Cortex of kidney (tissue), 1 donor: ENCODE measurements at places on chromosomes 12 and 14.

- no peak for DNase-seq
These were observed 8.1 kb downstream of the LPAR5 start for GRCh38 chr12:6627616-6628015.

DNA sequence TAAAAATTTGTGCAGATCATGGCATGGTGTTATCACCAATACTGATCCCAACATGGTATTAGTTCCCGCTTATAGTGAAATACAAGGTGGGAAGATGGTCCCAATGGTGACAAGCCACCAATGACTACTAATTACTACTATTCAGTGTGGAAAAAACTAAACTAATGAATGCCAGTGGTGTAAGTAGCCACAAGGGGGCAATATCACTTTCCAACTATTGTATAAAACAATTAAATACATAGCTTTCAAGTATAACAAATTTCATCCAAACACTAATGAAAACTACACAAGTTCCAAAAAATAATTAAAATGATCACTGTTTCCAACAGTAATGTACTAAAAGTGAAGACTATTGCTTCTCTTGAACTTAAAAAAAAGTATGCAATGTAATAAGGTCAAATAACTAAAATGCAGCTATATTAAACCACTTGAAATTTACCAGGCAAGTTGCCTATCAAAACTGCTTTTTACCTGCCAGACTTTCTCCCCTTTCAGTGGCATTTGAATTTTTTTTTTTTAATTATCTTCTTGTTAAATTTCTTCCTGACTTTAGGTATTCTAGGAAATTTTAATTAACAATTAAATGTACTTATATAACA is 58.0 kb downstream of the PAPLN start:
- DNase-seq, result no peak

DNA sequence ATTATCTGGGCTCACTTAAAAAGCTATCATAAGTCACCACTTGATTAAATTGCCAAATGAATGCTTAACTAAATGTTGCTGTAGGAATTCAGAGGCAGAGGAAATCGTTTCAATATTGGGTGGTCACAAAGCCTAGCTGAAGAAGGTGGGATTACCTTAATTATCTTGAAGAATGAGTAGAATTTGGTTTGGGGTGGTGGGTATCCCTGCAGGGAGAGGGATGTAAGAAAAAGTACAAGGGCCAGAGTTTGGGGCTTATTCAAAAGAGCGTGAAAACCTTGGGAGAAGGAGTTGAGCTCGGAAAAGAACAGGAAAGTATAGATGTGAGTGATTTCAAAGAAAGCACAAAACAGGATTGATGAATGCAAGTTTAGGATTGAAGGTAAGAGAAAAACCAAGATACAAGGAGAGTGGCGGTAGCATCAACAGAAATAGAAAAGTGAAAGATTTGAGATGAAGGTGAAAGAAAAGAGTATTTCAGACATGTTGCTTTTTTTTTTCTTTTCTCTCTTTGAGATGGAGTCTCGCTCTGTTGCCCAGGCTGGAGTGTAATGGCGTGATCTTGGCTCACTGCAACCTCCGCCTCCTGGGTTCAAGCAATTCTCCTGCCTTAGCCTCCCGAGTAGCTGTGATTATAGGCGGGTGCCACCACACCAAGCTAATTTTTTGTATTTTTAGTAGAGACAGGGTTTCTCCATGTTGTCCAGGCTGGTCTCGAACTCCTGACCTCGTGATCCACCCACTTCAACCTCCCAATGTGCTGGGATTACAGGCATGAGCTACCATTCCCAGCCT is 1.7 kb downstream of the BRMS1L start:
- no peak for DNase-seq

DNA sequence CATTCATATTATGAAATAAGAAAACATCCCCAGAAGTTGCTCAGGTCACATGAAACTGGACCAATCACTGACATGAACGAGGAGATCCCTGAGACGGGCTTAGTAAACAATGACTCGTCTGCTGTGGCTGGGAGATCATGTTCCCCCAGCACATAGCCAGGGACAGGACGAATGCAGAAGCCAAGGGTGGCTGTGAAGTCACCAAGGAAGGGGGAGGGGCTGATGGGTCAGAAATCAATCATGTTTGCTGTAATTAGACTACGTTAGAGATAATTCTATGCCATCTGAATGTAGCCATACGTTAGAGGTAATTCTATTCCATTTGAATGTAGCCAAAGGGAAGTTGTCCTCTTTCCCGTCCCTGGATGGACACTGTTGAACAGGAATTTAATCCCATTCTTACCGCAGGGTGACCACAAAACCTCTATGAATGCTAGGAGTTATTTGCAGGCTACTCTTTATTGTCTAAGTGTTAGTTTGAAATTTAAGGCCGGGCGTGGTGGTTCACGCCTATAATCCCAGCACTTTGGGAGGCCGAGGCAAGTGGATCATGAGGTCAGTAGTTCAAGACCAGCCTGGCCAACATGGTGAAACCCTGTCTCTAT is 332.9 kb downstream of the TMEM132D start:
- no peak for DNase-seq

DNA sequence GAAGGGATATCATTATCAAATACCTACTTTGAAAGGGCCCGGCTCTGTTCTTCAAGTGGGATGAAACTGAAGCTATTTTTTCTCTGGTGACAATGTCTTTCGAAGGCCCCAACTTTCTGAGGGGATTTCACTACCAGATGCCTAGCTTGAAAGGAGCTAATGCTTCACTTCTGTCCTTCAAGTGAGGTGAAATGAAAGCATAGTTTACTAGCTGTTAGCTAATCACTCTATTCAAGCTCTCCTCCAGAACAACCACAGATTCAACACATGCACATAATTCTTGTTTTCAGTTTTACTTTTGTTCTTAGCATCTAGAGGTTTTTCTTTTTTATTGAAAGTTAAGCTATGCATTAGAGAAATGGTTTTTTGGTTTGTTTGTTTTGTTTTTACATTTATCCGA is 571.4 kb downstream of the NOVA1 start:
- no peak for DNase-seq

DNA sequence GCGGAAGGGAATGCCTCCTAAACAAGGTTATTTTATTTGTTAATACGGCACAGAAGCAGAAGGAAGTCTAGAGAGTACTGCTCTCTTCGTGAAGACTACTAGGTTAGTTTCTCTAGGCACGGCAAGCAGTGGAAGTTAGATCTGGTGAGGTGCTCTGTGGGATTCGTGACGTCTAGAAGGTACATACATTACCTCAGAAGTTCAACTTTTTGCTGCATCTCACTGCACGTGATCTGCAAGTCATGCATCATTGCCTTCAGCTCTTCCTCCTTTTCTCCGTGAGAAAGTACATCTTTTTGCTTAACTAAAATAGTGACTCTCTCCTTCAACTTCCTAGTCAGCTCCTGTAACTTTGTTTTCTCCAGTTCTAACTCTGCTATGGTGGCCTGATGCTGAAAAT is 74.7 kb downstream of the NIN start:
- DNase-seq, result no peak

DNA sequence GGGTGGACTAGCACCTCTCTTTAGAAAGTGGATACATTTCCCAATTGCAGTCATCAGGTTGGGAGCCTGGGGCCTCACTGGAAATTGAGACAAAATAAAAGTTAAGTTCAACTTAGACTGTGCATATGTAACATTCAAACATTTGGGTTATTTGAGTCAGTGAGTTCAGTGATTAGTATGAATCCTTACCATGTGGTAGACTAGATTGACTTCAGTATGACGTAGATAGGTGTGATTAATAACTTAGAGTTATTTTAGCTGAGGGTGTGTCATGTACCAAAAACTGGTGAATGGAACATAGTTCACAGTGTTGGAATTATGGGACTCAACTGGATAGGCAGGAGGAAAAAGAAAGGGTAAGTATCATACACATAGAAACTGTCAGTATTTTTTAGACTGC is 8.0 kb upstream of the SSTR1 start:
- no peak for DNase-seq

- no peak for DNase-seq
These were observed 44.2 kb upstream of the DCD start for GRCh38 chr12:54692353-54692752.

DNA sequence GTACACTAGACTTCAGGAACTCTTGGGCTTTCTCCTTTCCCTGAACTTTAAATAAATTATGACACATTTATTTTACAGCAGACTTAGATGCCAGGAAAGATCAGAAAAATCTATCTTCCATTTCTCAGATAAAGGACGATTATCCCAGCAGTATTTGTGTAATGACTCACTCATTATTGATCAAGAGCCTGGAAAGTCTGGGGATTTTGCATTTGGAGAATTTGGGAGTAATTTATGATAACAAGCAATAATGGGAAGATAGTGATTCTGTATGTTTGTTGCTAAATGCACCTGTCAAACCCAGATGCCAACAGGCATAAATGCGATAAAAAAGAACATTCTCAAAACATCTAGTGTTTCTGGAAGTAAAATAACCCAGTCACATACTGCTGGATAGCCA is 480.2 kb upstream of the ATP2B1 start:
- DNase-seq, result no peak

GRCh38 chr14:92719421-92719820 is 29.0 kb downstream of the LGMN start:
- DNase-seq, result no peak

DNA sequence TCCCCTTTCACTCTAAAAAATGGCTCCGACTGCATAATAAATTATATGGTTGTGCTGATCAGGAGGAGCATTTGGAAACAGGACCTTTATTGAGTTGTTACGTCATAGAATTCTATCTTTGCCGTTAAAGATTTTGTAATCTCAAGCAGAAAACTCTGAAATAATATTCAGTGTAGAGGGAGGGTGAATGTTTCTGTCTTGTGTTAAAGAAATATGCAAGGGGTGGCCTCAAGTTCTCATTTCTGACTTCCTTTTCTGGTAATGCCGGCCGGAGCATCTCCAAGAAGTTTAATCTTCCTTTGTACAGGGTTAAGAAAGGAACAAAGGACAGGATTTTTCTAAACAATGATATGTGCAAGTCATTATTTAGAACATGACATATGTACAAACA is 165.1 kb downstream of the SLC38A4 start:
- no peak for DNase-seq

GRCh38 chr12:94767956-94768355 is 117.6 kb upstream of the TMCC3 start:
- no peak for DNase-seq

- DNase-seq, result no peak
These were observed 35.9 kb upstream of the MED13L start for GRCh38 chr12:116313194-116313927.

GRCh38 chr12:62785941-62786559 is 148.9 kb downstream of the PPM1H start:
- DNase-seq, result no peak

DNA sequence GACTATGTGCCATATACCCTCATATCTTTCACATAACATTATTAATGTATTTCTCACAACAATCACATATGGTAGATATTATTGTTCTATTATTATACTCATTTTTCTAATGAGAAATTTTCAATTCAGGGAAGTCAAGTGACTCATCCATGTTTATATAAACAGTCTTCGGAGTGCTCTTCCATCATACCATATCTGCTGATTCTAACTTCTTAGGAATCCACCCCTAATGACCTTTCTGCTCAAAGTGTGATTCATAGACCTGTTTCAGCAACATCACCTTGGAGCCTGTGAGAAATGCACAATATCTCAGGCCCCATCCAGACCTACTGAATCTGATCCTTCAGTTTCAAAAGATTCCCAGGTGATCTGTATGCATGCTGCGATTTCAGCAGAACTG is 39.8 kb upstream of the OVCH1 start:
- no peak for DNase-seq

GRCh38 chr14:104977681-104978653 is at the start of gene AHNAK2:
AHNAK2 (minus strand) TSS chr14:104978374; CDS start chr14:104978237, 137 bp downstream.
- DNase-seq, result no peak

GRCh38 chr12:1797991-1798640 is 22.2 kb upstream of the LRTM2 start:
- no peak for DNase-seq

GRCh38 chr12:116558280-116559161 is 660 bp upstream of the MAP1LC3B2 start:
- DNase-seq, result no peak

- no peak for DNase-seq
These were observed 1.6 kb downstream of the MGAT4C start for GRCh38 chr12:86254399-86255107.
